ENCODE measurements at places on chromosomes 3 and 15.
A peak's percentile ranks its signal among the peaks of the same experiment; 100 is the strongest.

DNA sequence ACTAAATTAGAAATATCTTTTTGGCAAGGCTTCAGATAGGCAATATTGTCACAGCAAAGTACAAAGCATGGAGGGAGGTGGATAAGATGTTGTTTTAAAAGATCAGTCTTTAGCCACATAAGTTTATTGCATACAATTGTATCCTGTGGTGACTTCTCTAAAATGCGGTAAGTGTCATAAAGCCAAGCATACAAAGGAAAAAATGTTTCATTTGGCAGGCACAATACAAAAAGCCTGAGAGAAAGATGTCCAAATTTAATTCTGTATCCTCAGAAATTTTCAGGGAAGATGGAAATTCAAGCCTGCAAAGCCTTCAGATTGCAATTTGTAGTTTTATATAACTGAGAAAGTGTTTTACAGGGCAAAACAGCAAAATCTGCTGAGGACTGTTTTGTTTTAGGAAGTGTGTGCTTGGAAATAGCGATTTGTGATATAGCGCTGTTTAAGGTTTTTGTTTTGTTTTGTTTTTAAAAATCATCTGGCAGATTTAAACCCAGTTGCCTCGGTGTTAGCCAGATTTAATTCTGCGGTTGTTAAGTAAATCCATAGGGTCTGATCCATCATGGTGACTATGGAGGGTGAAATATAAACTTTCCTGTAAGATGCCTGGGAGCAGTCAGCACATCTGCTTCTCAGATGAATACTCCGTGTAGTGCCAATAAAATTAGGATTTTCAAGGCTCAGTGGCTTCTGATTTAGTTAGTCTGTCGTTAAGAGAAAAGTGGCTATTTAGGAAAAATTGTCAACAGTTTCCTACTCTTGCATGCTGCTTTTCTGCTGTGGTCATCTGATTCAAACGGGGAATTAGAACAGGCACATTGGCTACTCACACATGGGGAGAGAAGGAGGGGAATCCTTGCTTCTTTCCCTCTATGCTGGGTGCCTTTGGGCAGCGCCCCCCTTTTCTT lies 8.0 kb downstream of the KAT2B start:
- peak; percentile 52 for DNase-seq

- no peak for DNase-seq
Observed at GRCh38 chr3:150823277-150823676, 60.3 kb upstream of the SIAH2 start.

GRCh38 chr3:128768471-128768870 lies 42.5 kb downstream of the RAB7A start:
- DNase-seq, result no peak

DNA sequence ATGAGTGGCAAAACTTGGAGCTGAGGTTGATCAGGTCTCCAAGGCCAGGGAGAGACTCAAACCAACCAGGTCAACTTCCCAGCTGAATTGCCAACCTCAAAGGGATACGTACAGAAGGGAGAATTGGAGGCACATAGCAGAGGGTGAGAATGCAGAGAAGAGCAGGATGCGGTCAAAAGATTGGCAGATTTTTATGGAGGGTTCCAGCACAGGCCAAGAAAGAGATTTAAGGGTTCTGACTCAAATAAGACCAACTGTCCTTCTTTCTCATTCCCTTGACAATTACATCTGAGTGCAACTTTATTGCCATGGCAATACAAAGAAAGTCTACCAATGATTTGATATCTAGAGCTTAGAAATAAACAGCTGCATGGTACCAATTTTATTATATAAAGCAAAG lies 33.2 kb downstream of the SCG5 start:
- no peak for DNase-seq

DNA sequence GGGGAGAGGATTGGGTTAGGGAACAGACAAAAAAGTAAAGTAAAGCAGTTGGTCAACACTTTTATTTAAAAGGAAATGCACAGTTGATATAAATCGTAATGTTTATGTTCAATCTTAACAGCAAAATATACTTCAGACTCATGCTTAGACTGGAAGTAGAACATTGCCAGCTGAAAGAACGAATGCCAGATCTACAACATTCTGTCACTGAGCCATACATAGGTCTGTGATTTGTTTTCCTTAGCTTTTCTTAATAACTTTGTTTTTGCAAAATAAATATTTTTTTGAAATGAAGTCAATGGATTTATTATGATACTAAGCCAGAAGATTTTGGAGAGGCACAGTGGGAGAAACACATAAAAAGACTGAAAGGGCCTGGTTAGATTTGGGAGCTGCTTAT lies 62.0 kb downstream of the LEKR1 start:
- DNase-seq, result no peak

DNA sequence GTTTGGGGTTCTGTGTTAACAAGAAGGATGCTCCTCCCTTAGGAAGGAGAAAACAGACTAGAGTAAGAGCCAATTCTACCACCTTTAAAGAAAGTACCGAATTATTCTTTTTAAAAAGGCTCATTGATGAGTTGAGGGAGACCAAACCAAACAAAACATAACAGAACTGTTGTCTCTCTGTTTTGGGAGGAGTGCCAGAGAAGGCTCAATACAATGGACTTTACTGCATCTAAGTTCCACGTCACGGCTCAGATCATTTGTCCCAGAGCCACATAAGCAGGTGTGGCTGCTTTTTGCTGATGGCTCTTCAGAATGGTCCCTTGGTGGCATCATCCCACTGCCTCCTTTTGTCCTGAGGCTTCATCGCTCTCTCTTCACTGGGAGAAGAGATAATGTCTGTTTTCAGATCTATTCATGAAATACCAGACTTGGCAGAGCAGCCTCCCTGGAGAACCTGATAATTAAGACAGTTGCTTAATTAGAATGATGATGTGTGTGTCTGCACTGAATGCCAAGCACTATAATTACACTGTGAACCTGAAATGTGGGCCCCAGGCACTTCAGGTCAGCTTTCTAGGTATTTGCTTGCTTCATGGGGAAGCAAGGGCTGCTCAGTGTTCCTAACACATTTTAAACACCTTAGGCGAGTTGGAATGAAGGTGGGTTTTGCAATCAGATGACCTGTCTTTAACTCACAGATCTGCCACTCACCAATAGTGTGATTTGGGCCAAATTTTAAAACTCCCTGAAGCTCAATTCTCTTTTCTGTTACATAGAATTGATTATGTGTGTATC lies 335.2 kb upstream of the MCTP2 start:
- no peak for DNase-seq

DNA sequence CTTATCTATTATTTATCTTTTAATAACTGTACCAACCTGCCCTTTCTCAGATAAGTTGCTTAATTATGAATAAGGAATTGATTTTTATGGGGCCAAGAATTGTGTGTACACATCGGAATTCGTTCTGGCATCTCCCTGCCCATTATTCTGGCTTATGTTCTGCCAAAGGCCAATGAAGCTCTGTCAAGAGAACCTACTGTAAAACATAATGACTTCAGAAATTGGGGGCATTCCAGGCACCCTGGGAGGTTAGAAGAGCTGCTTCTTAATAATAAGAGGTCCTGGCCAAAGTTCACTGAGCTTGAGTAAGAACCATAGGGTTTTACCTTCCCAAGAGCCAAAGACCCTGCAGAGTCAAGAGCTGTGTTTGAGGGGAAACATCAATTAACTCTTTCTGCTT lies 261.7 kb downstream of the SLC9A9 start:
- DNase-seq, result peak; percentile 77

DNA sequence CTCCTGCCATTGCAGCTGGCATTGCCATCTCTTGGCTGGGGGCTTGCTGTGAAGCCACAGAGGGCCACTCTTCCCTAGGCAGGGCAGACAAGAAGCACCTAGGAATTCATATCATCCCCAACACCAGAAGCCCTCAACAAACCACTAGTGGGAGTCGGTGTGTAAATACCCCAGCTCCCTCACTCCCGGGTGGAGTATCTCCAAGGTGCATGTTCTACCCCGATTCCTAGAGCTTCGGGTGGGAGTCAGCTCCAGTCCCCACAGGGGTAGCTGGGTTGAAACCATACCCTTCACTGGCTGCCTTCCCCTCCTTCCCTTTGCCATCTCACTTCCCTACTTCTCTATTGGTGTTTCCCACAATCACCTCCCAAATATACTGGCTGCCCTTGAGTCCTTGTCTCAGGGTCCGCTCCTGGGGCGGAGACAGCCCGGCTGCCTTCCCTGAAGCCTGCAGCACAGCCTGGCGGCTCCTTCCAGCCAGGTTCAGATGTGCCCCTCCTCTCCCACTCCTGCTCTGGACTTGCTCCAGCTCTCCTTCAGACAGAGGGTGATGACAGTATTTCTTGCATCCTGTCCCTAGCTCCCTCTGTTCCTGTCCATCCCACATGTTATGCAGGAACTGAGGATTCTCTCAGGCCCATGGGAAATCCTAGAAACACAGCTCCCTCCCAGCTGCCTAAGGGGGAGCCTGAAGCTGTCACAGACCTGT lies 33.3 kb downstream of the FAM3D start:
- DNase-seq, result no peak

DNA sequence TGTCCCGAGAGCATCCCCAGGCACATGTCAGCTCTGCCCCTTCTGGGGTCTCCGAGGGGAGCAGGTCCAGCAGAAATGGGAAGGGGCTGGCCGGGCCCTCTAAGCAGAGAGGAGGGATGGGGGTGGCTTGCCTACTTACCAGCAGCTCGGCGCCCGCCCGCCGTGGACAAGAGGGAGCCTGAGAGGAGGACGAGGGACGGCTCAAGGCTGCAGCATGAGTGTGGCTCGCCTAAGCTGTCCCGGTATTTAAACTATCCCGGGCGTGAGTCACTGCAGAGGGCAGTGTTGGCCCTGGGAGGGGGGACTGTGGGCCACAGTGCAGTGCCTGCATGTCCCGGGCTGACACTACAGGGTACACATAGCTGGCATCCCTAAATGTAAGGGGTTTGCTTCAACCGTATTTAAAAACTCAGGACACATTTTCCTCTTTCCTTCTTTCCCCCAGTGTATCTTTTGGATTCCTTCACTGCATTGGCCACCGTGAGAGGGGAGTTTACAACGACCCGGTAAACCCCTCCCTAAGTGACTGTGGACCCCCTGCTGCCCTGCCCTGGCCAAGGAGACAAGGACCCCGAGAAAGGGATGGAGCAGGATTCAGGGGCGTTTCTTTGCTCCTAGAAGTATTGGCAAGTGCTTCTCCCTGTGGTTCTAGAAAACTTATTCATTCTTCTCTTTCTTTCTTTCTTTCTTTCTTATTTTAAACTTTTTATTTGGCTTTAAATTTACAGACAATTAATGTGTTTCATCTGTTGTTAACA lies at the start of gene LRRC15:
Gene LRRC15, minus strand, starts transcription at position 222 of the 758 bp plus-strand sequence. CDS start 8,700 bp downstream, outside the sequence.
- DNase-seq, result peak; percentile 54
